Globus pallidus (tissue), 1 donor: ENCODE measurements at places on chromosomes 7 and 10.
A peak's percentile ranks its signal among the peaks of the same experiment; 100 is the strongest.

DNA sequence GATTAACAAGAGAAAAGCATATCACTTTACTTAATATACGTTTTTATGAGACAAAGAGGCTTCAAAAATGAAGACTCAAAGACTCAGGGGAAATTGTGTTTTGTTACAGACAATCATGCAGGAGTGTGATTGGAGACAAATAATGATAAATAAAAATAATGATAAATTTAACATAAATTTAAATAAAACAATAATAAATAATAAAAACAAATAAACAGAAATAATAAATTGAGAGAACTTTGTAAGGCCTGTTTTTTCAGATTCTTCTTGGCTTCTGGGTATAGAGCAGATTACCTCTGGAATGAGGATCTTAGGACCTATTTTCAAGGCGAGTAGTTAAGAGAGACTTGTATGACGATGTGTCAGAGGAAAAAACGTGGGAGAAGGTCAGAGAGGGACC lies 271.4 kb upstream of the POT1 start:
- DNase-seq, result no peak

GRCh38 chr7:32379510-32380112 lies 110.6 kb downstream of the LSM5 start:
- DNase-seq, result no peak

GRCh38 chr10:80046629-80047441 lies 31.6 kb upstream of the TMEM254 start:
- peak; percentile 67 for DNase-seq

DNA sequence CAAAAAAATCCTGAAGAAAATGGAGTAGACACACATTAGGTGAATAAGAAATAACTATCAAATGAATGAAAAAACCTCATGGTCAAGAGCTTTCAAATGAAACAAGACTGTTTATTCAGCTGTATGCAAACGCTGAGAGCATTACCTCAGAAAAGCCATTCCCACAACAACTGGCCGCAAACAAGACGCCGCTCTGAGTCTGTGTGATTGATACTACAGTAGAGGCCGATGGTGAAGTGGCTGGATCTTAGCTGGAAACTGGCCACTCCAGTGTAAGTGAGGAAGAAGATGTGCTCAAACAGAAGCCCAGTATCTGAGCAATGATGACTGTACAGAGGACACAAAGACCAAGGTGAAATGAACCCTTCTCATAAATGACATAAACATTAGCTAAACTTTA lies 252.4 kb upstream of the GHITM start:
- no peak for DNase-seq
